ENCODE measurements at places on chromosomes 16 and 17.

DNA sequence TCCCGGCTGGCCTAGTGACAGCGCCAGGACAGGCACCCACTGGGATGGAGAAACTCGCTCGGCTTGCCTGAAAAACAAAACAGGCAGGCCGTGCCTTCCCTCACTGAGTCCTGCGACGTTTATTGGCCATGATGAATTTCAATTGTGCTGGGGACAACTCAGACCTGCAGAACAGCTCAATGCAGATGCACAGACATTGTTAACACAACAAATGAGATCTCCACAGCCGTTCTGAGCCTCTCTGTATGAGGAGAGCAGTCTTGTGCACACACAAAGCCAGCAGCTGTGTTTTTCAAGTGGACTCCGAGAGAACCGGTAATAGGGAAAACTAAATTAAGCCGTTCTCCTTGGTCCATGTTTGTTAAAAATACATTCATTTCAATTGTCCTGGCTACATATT lies 15.9 kb downstream of the SHISA6 start:
- no peak for DNase-seq

GRCh38 chr17:42249681-42250446 lies 26.3 kb downstream of the STAT5B start:
- DNase-seq = peak; percentile 23

DNA sequence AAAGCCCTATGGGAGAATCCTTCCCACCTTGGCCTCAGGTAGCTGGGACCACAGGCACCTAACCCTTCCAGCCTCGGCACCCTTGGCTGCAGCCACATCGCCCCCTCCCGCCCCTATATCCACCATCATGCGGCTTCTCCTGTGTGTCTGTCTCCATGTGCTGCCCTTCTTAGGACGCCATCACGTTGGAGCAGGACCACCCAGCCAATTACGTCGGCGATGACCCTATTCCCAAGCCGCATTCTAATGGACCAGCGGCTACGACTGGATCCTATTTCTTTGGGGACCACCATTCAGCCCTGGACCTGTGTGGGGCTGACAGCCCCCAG lies 3.3 kb upstream of the CCDC57 start:
- no peak for DNase-seq

DNA sequence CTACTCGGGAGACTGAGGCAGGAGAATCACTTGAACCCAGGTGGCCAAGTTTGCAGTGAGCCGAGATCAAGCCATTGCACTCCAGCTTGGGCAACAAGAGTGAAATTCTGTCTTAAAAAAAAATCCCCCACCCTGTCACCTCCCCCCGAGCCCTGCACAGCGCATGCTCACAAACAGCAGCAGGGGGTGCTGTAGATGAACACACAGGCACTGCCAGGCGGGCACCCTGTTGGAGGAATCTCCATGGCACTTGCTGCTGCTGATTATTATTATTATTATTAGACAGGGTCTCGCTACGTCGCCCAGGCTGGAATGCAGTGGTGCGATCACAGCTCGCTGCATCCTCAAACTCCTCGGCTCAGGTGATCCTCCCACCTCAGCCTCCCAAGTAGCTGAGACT lies 24.6 kb downstream of the FZD2 start:
- DNase-seq = no peak

DNA sequence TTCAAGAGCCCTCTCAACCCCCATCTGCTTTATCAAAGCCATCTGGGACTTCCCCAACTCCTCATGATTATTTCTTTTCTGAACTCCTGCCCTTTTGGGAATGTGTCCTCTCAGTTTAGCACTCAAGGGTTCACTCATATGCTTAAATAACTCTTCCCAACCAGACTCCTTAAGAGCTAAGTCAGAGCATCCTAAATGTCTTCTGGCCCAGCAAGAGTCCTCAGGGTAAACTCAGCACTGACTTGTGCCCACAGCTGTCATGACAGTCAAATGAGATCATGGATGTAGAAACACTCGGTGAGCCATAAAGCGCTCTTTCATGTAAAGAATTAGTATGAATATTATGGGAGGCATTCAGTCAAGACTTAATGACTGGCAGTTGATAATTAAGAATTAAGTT lies 85.9 kb downstream of the TEX14 start:
- DNase-seq = no peak

GRCh38 chr16:69434066-69434465 lies 9.6 kb downstream of the CYB5B start:
- DNase-seq = no peak

GRCh38 chr16:79845734-79846135 lies 245.2 kb upstream of the MAF start:
- DNase-seq = no peak

- DNase-seq = no peak
Measured at GRCh38 chr16:69709456-69710084, 16.8 kb downstream of the NQO1 start.

GRCh38 chr16:86748652-86749051 lies 170.3 kb downstream of the FOXL1 start:
- DNase-seq = no peak

DNA sequence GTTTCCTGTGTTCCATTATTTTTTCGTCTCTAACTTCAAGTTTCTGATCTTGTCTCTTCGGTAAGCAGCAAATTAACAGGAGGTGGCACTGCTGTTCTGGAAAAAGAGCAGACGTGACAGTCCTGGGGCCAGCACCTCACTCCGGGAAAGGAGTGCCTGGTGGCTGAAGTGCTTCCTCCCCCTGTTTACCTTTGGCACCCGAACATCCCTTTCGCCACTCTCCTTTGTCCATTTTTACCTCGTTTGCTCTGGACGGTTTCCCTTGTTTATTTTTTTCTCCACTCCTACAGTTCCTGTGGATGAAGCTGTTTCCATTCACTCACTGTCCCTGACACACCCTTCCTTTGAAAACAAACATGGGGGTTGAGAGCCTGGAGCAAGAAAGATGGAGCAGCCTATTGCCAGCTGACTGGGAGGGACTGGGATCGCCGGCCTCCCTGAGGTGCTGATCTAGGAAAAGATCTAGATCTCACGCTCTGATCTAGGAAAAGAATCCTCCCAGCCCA lies 12.6 kb downstream of the SAP30BP start:
- DNase-seq = no peak

- no peak for DNase-seq
Measured at GRCh38 chr17:1709403-1709951, 700 bp downstream of the TLCD2 start.

DNA sequence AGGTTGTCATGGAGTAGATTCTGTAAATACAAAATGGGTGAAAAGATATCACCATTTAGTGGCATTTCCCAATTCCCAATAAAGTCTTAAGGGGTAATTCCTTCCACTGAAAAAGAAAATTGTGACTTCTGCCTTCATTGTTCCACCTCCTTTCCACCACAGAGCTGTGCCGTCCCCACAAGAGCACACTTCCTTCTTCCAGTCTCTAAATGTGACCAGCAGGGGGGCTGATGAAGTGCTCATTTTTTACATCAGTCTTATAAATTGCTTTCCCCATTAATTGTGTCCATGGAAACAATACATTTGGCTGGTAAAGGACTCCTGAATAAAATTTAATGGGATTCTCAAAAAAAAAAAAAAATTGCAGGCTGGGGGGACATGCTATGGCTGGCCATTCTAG lies 260.8 kb upstream of the PSMD7 start:
- DNase-seq = no peak

DNA sequence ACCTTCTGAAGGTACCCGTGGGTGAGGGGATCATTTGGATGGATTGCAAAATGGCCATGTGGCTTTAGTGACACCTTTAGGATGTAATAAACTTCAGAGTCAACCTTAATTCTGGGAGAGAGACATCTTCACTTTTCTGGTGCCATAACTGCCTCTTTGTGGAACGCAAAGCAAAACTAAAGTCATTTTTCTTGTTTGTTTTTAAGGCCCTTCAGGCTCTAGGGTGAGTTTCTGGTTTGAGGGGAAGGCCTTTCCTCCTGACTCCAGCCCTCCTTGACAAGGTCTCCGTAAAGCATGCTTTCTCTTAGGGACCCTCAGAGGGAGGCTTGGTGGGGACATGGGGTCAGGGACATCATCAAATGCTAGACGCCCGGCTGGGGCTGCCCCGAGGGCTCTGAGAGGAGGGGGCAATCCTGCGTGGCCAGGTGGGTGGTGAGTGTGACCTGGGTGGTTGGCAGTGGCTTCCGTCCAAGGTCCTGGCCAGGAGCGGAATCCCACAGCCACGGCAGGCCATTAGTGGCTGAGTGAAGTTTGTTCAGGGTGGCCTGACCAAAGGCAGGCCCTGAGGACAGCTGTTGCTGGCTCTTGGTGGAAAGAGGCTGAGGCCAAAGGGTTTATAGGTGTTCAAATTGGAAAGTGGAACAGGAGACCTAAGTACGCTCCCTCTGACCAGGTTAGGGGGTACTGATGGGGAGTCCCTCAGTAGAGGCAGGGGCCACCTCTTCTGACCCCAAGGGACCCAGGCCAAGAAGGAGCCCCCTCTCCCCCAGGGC lies 112.2 kb downstream of the METRNL start:
- peak; percentile 1 for DNase-seq

- no peak for DNase-seq
Measured at GRCh38 chr16:64391063-64391600, 730.7 kb downstream of the CDH11 start.

GRCh38 chr16:83692224-83692623 lies 115.6 kb upstream of the HSBP1 start:
- no peak for DNase-seq
